ENCODE measurements at places on chromosomes 2 and 18.

- no peak for DNase-seq
Measured at GRCh38 chr2:656676-657075, 20.5 kb downstream of the TMEM18 start.

DNA sequence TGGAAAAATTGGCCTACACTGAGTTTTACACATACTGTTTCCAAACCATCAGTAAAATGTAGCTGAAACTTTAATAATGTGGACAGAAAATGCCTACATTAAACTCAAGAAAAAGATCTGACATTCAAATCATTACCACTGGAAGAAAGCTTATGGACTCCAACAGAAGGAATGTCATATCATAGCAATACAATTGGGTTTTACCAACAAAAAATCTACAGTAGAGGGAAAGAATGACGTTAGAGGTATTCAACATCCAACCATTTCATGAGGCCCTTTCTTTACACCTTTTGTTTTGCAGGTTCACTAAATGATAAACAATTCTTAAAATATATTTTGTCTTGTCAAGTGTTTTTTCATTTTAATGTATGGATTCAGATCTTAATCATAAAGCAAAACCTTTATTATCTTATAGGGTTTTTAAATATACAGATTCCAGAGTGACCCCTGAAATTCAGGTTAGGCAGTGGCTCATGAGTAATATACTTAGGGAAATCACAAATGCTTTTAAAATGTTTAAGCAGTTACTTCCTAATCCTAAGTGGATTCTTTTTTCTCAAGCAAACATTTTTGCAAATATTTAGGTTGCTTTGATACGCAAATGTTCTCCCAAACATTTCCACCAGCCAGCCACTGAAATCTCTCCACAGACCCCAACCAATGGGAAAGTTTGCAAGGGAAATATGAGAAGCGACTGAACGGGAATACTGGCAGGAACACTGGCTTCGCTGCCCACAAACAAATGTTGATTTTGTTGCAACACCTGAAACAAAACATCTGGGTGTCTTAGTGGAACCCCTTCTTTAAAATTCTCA is 168.7 kb downstream of the TCF4 start:
- DNase-seq = no peak

DNA sequence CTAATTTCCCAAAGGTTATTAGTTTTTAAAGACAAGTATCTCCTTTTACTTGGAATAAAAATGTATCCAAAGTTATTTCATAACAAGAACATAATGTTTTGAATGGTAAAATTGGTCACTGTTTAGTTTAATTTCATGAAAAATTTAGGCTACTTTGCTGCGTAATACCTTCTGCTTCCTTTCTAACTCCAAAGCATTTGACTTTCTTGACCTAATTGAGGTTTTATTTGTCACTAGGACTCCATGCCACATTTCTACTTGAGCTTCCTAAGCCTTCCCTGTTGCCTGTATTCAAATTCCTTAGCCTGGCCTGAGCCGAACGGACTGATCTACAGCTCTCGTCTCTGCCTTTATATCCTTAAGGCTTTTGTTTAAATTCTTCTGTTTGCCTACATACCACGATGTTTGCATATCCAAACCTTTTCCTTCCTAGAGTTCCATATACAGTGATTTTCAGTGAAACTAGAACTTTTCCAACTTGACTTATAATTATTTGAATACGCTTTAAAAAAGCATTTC is 25.1 kb downstream of the ARMC9 start:
- DNase-seq = no peak

DNA sequence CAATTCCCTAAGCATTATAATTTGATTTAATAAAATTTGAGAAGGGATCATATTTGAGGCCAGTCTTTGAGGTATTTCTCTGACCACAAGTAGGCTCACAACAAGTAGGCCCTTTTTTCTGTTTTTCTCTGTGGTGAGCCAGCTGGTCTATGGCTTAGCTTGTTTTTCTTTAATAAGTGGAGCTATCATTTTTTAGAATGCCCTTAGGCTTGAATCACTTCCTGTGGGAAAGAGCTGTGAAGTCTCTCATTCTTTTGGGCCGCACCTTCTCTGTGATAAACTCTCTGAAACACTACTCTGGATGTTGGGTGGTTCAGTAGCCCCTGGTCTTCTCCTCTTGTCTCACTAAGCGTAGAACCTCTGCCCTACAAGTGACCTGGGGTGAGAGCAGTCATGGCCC is 235.9 kb downstream of the SUCLG1 start:
- no peak for DNase-seq

DNA sequence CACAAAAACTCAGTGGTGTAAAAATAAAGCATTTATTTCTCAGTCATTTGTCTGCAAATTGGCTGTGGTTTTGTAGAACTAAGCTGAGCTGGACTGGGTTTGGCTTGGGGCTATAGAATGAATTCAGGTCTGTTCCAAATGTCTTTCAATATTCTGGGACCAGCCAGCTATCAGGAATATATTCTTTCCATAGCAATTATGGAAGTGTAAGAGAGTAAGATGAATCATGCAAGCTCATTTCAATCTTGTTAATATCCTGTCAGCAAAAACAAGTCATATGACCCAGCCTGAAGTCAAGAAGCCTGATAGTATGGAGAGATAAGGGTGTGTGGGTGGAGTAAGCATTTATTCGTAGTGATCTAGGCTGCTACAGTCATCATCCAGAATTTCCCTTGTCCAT is 481.0 kb upstream of the CDH2 start:
- no peak for DNase-seq

DNA sequence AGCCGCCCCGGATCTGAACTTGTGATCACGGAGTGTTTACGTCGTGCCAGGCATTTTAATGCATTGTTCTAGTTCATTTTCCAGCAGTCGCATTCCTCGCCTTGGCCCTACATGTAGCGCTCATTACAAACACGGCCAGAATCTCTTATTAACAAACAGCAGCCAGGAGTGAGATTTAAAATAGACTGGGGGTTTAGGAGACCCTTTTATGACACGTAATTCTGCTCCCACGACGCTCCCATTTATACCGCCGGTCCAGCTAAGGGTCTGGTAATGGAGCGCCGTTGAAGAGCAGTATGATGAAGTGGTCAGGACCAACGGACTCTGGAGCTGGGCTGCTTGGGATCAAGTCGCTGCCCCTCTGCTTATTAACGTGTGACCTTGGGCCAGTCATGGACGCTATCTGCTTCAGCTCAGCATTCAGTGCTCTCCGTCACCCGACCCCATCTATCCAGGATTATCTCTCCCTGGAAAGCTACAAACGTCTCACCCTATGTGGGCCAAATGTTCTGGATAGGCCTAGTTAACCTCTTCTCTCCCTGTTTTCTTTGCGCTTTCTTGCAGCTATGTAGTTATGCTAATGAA is 745 bp downstream of the MSH2 start:
- no peak for DNase-seq

DNA sequence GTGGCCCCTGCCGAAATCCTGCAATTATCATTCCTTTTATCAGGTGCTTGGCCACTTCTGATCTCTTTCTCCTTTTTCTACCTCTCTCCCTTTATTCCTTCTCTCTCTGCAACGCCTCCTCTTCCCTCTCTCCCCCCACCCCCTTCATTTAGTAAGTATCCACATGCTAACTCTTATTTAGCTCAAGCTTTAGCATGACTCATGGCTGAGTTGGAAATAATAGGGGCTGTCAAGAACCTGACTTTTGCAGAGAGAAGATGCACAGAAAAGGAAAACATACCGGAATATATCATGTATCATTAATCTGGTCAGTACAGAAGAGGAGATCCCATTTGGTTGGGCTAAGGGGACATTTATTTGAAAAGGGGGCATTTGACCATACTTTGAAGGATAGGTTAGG is 33.1 kb downstream of the FAM171B start:
- no peak for DNase-seq

- DNase-seq = no peak
Measured at GRCh38 chr2:172011812-172012575, 12.2 kb downstream of the METAP1D start.

GRCh38 chr2:179239195-179239594 is 25.4 kb downstream of the SESTD1 start:
- DNase-seq = no peak

- no peak for DNase-seq
Measured at GRCh38 chr2:177595126-177595845, 202.7 kb downstream of the AGPS start.

- no peak for DNase-seq
Measured at GRCh38 chr2:113698892-113699447, 57.5 kb downstream of the SLC35F5 start.

GRCh38 chr18:75293591-75293990 is 83.0 kb downstream of the TSHZ1 start:
- DNase-seq = no peak

DNA sequence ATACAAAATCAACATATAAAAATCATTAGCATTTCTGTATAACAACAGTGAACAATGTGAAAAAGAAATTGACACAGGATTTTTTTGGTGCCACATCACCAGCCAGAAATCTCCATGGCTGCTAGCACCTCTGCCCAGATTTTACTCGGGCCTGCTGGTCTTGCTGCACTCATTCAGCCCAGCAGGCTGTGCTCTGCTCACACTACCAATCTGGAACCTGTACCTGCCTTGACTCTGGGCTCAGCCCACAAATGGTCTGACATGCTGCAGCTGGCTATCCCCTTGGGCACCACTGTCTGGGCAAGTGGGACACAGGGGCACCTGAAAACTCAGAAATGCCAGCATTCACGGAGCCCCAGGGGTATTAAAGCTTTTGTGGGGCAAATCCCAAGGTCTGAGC is 392.5 kb upstream of the NRXN1 start:
- no peak for DNase-seq

GRCh38 chr18:80246445-80247392 is 595 bp downstream of the PARD6G start:
- no peak for DNase-seq

DNA sequence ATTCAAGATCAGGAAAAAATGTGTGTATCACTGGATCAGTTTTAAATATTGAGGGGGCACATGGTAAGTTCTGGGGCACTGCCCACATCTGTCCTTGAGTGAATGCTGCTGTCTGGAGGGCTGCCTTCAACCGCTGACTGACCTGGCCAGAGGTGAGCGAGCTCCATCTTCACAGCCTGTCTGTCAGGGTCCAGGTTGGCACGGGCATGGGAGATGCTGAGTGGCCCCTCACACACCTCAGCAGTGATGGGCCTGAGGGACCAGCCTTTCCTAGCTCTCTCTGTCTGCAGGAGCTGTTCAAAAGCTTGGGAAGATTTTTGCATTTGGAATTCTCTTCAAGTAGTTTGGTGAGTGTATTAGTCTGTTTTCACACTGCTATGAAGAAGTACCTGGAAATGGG is 114.8 kb upstream of the ALKAL2 start:
- DNase-seq = no peak

- DNase-seq = peak; percentile 20
Measured at GRCh38 chr18:961644-962355, 57.1 kb downstream of the ADCYAP1 start.

DNA sequence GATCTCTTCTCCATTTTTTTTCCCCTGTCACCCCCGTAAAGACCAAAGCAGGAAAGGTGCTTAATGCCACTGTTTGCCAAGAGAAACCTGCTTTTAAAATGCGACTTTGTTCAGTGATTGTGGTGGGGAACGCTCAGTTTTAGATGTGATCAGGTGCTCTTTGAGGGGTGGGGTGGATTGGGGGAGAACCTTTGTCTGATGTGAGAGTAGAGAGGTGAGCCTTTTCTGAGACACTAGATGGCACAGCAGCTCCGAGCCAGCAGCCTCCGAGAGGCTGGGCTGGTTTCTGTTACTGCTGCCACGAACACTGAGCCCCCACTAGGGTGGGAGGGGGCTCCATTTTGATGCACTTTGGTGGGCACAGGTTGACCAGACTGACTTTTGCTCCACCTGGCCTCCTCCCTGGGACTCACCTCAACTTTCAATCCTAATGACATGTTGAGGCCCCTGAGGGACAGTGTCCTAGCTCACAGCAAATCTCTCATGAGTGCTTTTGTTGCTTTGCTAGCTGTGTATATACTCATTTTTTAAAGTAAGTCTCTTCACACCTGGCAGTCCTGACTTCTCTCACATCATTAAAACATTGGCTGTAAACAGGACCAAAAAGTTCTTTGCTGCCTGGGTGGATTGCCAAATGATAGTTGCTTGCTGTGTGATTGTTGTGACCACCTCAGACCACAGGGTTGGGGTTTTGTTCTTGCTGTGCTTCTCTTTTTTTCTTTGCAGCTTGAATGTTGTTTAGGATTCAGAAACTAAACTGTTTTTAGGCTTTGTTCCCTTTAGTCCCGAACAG is 98.2 kb upstream of the MAP3K20 start:
- DNase-seq = no peak

All from activated T-cell treated with anti-CD3 and anti-CD28 coated beads for 48 hours (primary cell).